HT1080 (cell line): ENCODE measurements at places on chromosomes 12 and 14.

DNA sequence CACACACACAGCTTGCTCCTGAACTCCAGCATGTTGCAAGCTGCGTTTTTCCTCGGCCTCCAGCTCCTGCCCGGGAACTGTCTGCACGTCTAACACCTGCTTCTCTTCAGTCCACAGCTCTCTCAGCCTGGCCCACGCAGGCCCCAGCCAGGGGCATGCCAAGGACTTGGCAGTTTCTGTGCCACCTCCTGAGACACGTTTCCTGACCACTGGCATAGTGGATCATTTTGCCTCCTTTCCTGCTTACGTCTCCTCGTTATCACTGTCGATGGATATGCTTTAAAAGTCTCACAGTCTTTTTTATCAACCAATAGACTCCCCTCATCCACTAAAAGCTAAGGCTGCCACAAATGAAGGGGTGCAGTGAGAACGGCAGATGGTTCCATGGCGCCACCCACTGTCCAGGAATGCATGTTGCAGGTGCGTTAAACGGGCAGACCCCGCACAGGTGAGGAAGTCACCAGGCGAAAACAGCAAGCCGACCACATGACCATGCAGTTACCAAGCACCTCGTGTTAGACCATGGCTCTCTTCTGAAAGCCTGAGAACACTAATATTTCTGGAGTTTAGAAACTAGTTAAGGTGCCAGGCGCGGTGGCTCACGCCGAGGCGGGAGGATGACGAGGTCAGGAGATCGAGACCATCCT, 14.7 kb upstream of the TEAD4 start:
- DNase-seq, result peak; percentile 37

DNA sequence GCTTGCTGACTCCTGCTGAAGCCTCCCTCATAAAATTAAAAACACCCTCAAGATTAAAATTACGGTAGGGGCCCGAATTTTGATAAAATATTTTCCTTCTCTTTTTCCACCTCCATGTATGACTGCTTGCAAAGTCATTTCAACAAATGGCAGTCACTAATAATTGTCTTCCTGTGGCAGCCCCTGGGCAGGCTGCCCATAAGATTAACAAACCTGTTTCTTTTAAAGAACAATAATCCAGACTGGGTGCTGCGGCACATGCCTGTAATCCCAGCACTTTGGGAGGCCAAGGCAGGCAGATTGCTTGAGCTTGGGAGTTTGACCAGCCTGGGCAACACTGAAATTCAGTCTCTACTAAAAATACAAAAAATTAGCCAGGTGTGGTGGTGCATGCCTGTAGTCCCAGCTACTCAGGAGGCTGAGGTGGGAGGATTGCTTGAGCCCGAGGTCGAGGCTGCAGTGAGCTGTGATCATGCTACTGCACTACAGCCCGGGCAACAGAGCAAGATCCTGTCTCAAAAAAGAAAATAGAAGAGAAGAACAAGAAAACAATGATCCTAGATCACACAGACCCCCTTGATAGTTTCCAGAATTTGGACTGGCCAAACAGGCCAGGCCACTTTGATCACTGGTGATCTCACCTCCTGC, 8.7 kb downstream of the SAV1 start:
- no peak for DNase-seq

DNA sequence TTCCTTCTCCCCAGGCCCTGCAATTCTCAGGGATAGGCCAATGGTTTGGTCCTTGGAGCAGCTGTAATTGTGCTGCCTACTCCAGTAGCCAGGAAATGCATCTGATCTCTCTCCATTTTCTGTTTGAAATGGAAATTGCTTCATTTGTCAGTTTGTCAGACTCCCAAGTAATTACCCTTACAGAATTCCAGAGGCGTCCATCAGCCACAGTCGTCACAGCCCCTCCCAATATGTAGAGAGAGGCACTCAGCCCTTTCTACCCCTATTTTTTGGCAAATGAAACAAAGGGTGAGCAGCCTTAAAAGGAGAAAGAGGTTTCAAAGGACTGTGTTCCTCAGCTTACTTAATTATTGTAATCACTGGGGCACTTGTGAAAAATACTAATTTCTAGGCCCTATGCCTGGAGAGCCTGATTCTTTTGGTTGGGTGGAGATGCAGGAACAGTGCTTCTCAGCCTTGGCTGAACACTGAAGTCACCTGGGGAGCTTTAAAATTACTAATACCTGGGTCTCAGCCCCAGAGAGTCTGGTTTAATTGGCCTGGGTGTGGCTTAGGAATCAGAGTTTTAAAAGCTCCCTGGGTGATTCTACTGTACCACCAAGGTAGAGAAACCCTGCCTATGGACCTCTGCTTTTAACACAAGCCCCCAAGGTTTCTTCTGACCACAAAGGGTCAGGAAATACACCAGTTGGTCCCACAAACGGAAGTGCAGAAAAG, 190.0 kb downstream of the EMP1 start:
- no peak for DNase-seq

DNA sequence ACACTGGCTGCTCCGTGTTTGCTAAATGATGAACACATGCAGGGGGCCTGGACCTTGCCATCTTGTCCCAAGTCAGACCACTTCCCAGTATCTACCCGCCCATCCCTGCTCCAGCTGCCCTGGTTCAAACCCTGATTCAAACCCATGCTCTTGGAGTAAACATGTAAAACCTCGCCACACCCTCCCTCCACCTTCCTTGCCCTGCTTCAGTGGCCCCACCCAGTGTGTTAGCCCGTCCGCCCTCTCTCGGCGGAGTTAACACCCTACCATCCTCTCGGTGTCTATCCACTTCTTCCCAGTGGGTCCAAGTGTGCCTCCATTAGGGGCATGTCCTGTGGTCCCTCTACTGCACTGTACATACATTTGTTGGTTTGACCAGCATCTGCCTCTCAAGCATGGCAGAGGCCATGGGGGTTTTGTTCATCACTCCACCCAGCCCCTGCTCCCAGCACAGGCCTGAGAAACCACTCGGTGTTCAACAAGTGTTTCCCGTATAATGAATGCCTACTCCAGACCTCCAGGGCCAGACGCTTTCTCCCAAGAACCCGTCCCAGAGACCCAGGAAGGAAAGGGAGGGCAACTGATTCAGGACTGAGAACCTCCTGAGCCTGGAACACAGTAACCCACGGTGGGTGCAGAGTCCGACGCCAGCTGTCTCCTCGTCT, 37.1 kb downstream of the P2RX4 start:
- no peak for DNase-seq

DNA sequence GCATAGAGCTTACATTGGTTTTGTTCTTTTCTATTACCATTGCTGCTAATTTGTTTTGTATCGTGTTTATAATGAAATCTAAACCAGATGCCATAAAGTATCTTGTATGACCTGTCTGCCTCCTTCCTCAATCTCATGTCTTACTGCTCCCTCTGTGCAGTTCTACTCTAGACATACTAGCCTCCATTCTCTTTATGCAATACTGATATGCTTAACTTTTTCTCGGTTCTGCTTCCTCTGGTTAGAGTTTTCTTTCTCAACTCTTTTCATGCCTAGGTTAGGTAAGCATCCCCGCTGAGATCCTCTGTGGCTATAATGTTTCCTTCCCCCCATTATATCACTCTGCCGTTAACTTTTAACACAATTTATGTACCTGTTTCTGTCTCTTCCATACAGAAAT, 852.3 kb downstream of the TRHDE start:
- DNase-seq, result no peak

DNA sequence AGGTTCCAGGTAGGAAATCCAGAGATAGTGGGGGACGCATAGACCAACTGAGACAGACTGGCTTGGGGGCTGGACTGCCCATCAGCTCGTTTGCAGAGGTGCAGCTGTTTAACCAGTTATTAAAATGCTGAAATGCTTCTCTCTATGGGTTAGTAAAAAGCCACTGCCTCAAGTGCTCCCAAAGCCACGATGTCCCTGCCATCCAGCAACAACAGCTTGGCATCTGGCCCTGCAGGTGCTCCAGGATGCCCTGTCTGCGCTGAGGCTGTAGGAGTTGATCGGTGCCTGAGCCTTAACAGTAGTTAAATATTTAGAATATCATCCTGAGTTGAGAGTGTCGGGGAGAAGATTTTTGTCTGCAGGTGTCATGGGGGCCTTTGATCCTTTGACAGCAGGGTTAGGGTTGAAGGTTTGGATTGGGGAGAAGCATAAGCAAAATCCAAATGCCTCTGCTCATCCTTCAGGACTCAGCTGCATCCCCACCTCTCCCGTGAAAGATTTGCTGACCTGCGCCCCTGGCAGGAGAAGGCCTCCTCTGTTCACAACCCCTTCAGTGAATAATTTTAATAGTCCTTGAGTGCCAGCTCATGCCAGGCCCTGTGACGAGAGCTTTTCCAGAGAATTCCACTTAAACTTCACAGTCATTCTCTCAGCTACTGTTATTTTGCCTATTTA, 127.3 kb upstream of the PWP1 start:
- no peak for DNase-seq
